ENCODE measurements at places on chromosomes 4 and X.
A peak's percentile ranks its signal among the peaks of the same experiment; 100 is the strongest.

DNA sequence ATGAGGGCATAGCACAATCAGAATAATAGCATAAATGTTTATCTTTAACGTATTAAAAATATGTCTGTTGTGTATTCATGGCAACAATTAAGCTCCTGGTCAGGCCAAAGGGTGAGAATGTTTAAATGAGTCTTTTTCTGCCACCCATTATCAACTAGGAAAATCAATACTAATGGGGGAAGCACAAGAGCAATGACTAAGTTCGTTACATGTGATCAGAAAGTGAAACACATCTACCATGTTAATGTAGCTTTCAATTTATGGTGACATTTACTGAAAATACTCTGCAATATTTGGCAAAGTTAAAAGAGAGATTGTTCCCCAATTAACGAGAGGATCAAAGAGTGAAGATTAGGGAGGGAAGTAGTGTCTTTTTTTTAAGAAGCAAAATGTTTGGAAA is 143.7 kb downstream of the NAA11 start:
- no peak for DNase-seq

DNA sequence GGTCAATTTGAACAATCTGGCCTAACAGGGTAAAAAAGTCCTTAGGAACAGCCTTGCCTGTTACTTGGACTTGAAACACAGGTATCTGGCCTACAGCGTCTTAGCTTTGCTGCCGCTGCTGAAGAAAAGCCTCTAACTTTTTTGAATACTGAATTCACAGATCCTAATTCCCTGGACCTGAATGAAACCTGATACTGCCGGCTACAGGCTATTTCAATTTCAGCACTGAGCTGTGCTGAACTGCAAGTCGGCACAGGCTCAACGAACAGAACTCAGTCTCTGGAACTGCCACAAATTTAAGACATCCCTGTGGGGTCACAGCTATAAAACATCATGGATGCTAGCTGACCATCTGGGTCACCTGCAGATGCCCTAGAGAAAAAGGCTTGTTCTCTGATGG is 7.2 kb downstream of the NR0B1 start:
- DNase-seq, result peak; percentile 54

DNA sequence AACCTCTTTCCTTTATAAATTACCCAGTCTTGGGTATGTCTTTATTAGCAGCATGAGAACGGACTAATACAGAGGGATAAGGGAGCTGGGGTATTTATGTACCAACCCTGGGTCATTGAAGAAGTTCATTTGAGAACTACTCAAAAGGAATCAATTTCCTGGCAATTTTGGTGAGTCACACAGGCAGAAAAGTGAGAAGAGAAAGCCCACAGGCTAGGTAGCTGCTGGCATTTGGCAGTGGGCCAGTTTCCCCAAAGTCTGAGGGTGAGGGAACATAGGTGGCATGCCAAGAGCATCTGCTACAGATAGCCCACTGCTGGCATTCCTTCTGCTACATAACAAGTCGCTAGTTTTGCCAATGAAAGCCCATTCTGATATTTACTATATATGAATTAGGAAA is 411.2 kb downstream of the MID1IP1 start:
- no peak for DNase-seq

DNA sequence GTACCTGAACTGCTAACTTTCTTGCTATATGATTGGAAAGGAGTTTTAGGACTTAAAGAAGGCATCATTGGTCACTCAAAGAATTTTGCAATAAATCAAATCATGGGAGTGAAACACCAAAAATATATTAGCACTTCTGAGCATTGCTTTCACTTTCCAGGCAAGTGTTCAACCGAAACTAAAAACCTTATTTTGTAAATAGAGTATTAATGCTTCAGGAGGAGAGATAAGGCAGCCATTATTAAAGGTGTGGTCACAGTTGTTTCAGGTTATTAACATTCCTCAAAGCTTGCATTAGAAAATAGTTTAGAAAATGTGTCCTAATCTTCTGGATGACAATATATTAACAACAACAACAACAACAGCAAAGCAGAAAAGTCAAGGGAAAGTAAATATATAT is 92.3 kb upstream of the TLL1 start:
- no peak for DNase-seq

- DNase-seq, result no peak
Observed at GRCh38 chr4:139606579-139607501, 50.8 kb upstream of the SETD7 start.

- no peak for DNase-seq
Observed at GRCh38 chrX:1464971-1465285, 12.2 kb upstream of the ASMTL start.

DNA sequence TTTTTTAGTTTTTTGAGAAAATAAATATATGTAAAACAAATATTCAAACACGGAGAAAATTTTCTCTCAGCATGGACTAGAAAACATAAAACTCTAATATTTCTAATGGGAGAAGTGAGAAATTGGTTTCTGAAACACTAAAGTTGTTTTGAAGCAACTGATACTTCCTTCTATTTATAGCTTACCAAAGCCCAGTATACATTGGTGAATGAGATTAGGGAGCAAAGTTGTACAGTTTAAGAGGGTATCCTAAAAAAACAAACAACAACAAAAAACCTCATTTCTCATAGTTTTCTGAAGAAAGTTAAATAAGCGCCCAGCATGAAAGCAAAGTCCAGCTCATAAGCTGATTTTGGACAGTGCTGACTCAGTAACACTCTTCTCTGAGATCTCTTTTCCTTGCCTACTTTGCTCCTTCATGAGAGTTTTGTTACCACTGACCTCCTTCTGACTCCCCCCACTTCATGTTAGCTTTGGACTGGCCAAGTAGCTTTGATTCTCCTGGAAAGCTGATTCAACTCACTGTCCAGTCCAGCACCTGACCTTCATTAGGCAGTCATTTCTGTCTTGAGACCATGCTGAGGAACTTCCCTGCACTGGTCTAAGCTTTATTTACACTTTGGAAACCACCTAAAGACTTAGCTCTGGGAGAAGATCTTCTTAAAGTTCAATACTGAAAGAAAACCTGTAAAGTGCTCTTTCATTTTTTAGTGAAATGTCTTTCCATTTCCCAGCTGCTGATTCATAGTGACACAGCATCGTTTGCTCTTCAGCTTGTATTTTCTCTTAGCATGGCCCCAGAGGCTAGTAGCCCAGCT is 21.8 kb upstream of the P2RY10 start:
- no peak for DNase-seq

DNA sequence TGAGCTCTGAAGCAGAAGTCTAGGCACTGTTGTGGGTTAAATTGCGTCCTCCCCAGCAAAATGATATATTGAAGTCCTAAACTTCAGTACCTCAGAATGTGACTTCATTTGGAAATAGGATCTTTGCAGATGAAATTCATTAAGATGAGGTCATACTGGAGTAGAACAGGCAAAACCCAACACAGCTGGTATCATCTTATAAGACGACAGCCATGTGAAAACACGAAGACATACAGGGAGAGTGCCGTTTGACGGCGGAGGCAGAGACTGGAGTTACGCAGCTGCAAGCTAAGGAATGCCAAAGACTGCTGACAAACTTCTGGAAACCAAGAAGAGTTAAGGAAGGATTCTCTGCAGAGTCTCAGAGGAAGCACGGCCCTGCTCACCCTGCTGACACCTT is 241.5 kb downstream of the MAML3 start:
- no peak for DNase-seq

DNA sequence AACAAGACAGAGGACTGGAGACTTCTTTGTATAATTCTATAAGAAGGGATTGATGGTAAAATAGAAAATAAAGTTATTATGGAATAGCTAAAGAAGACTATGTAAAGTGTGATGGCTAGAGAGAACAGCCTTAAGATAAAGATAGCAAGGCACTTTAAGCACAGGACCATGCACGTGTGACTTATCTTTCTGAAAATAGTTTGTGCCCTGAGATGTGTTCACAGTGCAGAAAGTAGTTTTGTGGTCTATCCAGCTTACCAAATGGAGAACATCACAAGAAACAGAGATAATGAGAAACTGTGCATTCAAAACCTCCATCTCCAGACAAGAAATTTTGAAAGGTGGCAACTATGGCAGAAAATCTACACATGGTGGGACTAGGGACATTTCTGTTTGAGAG is 213.3 kb downstream of the PARM1 start:
- no peak for DNase-seq

DNA sequence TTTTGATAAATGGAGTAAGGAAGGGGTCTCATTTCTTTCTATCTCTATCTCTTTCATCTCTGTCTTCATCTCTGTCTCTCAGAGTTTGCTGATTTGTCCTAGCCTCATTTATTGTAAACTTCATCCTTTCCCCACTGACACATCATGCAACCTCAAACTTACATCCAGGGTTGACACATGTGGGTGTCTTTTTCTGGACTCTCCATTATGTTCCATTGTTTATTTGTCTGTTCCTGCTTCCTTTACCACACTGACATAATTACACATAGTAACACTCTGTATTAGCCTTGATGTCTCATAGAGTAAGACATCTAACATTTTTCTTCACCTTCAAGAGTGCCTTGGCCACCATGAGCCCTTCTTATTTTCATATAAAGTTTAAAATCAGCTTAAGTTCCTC is 8.1 kb upstream of the SRD5A3 start:
- no peak for DNase-seq

GRCh38 chrX:1273896-1274295 is 5.3 kb downstream of the CSF2RA start:
- no peak for DNase-seq

DNA sequence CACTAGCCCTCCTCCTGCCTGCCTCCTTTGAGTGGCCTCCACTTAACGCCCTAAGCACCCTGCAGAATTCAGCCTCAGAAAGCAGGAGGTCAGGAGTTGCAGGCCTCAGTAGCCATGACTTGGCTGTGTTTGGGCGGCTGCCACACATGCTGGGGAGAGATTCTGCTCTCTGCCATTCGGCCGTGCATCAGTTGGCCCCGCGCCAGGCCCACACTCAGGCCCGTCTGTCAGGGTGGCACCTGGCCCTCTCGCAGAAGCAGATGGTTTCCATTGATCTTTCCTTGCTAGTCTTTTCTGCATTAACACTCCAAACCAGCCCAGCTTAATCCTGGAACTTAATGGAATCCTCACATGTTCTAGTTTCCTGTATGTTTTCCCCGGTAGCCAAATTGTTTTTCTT is 30.7 kb upstream of the ATP6AP2 start:
- no peak for DNase-seq

DNA sequence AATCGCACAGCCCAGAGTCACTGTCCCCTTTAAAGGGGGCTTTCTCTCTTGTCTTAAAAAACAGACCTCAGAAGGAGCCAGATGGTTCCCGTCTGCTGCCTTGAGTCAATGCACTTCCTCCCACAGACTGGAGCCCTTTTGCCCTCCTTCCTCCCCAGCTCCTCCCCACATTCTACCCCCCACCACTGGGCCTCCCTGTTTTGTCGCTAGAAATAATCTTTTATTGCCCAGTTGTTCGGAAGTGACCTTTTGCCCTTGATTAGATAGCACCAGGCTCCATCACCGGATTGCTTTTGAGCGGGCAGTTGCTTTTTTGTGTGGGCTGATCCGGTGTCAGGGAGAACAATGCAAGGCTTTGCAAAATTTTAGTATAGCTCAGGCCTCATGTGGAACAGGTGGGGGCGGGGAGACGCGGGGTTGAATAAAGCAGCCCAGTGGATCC is 47.7 kb downstream of the SPRY1 start:
- peak; percentile 87 for DNase-seq

DNA sequence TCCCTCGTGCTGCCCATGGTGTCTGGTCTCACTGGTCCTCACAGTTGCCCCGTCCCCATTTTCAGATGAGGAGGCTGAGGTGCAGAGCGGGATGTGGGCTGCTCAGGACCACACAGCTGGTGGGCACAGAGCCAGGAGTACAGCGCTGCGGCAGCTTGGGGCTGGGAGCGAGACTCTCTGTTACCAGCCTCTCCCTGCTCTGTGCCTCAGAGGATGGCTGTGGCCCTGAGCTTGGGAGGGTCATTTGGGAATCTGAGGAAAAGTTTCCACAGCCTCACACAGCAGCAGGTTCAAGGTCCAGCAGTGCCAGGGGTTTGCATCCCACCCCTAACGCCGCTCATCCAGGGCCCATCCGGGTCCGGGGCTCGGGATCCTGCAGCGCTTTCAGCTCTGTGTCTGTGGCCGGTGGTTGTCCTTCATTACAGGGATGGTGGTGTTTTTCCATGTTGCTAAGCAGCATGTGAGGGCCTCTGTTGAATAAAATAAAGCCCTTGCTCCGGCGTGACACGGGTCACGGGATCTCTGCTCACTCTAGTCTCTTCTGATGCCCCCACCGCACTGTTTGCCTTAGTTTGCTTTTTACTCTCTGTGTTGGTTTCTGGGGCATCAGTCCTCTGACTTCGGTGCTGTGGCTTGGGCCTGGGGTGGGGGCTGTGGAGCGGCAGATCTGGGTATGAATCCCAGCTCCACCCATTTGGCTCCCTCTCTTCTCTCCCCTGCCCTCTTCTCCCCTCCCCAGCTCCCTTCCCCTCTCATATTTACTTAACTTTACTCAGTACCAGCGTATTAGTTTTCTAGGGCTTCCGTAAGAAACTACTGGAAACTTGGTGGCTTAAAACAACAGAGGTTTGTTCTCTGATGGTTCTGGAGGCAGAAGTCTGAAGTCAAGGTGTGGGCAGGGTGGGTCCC is 6.5 kb downstream of the WFS1 start:
- DNase-seq, result peak; percentile 74

- DNase-seq, result no peak
Observed at GRCh38 chr4:8311101-8312068, 41.8 kb downstream of the HTRA3 start.

DNA sequence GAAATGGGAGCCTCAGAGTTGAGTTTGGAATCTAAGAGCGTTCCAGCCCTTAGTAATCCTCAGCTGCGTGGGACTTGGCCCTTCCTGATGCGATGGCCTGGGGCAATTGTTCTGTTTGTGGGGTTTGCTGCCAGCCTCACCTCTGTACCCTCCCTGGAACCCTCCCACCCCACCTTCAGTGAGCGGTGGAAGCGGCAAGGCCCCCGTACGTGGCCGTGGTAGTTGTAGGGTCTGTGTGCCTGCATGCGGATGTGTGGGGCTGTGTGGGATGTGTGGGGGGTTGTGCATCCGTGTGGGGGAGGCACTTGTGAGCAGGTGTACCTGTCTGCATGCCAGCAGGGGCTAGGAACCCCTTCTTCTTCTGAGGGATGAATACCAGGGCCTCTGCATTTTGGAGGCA is 65.4 kb upstream of the ADRA2C start:
- no peak for DNase-seq

GRCh38 chr4:42296196-42296595 is 101.1 kb upstream of the SHISA3 start:
- DNase-seq, result no peak

GRCh38 chrX:81286075-81286474 is 84.2 kb downstream of the SH3BGRL start:
- DNase-seq, result no peak

GRCh38 chr4:44025376-44026020 is 423.1 kb downstream of the KCTD8 start:
- no peak for DNase-seq

GRCh38 chr4:73597594-73597993 is 22.6 kb downstream of the RASSF6 start:
- DNase-seq, result no peak

- peak; percentile 58 for DNase-seq
Observed at GRCh38 chrX:136147976-136148375, 643 bp downstream of the FHL1 start.

- no peak for DNase-seq
Observed at GRCh38 chr4:123522081-123522480, 125.5 kb downstream of the SPRY1 start.

All from kidney (tissue), 22 donors.